ENCODE measurements at places on chromosomes 16 and 17. TPM values are rescaled to one million over a fixed set of nuclear protein-coding genes. Genes with fewer than 3 reads are reported as not detected.

GRCh38 chr16:3274490-3274889 lies 8.8 kb upstream of the ZNF263 start:
- DNase-seq = no peak

DNA sequence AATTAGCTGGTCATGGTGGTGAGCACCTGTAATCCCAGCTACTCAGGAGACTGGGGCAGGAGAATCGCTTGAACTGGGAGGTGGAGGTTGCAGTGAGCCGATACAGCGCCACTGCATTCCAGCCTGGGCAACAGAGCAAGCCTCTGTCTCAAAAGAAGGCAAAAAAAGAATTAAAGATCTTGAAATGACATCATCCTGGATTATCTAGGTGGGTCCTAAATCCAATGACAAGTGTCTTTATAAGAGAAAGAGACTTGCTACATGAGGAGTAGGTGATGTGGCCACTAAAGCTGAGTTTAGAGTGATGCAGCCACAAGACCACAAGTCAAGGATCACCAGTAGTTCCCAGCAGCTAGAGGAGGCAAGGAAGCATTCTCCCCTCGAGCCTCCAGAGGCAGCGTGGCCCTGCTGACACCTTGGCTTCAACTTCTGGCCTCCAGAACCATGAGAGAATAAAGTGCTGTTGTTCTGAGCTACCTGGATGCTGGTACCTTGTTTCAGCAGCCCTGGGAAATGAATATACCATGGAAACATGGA lies 15.8 kb downstream of the CIITA start:
- DNase-seq = no peak

GOSR1 gene
- 29.7 TPM for total RNA-seq

NPIPA3 gene
- total RNA-seq = 0.88 TPM

DNA sequence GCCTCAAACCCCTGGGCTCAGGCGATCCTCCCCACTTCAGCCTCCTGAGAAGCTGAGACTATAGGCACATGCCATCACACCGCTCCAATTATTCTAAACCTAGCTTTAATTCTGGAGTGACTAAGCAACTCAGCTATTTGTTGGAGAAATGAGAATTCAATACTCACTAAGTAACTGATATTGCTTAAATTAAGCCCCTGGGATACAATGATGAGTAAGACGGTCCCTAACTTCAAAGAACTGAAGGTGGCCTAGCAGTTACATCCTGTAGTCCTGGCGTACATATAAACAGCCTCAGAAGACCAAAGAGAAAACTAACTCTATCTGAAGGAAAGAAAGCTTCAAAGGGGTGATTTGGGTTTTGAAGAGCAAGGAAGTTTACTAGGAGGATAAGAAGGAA lies 25.0 kb downstream of the XPO6 start:
- no peak for DNase-seq
